ENCODE measurements at places on chromosomes 5 and 9.

DNA sequence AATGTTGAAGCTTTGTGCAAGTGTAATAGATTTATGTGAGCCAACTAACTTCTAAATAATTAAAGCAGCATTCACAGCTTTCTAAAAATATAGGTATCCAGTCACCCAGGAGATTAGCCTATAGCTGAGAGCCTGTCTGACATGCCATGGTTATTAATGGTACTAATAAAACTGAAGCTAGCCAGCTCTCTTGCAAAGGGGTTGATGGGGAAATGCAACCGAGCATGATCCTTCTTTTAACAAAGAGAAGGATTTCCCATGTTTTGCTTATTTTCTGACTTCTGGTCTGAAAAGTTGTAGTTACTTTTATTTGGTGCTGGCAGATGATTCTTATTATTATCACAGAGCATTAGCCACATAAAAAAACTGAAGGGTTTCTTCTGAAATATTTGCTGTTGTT is 488.7 kb upstream of the CYLC2 start:
- no peak for DNase-seq

DNA sequence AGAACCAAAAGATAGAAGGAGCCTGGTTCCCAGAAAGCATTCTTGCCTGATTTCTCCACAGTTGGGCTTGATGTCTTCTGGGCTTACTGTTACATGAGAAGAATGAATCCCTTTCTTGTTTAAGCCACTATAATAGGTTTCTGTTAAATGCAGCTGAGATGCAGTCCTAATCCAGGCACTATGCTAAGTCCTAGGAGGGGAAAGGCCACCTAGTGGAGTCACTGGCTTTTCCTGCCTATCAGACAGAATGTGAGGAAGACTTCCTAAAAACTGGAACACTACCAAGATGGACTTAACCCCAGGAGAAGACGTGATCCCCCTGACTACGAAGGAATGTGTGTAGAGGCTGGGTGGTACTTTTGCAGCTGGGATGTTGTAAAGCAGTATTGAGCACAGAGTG is 34.3 kb upstream of the FSD1L start:
- no peak for DNase-seq

DNA sequence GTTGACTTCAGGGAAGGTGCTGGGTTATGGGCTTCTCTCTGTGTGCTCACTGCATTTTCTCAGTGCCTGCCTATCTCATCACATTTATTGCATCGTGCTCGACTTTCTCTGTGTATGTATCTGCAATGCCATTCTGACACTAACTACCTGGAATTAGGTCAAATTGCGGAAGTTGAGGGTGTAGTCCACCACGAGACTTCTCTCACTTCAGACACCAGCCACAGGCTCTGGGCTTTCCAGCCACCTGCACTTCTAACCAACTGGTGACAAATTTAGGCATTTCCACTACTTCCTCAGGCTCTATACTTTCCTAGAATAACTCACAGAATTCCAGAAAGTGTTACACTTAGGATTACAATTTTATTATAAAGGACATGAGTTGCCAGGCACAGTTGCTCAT is 188.6 kb upstream of the ZNF608 start:
- DNase-seq: no peak

GRCh38 chr9:22508790-22509189 is 62.2 kb downstream of the DMRTA1 start:
- no peak for DNase-seq

- DNase-seq: no peak
These were observed 1076.7 kb downstream of the NR2F1-AS1 start for GRCh38 chr5:92504346-92504745.

GRCh38 chr9:133589454-133590227 is 19.5 kb downstream of the FAM163B start:
- DNase-seq: no peak

DNA sequence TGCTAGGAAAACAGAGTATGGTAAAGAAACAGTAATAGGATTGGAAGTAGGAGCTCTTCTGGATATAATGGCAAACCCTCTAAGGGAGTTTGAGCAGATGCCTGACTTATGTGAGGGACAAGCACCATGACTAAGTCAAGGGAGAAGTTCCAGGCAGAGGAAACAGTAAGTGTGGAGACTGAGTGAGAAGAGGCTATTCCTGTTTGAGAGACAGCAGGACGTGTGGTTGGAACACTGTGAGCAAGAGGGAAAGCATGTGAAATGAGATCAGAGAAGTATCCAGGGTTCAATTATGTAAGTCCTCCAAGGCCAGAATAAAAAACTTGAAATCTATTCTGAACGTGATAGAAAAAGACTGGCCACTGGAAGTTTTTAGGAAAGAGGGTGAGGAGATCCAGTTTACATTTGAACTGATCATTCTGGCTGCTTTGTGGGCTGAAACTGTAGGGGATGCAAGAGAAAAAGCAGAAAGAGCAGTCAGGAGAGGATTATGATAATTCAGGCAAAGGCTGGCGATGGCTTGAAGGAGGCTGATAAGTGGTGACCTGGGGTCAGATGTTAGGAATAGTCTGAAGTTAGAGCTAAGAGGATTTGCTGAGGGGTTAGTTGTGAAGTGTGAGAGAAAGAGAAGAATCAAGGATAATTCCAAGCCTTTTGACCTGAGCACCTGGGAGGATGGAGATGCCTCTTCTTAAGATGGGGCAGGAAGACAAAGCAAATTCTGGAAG is 19.2 kb downstream of the DMAC1 start:
- DNase-seq: no peak

DNA sequence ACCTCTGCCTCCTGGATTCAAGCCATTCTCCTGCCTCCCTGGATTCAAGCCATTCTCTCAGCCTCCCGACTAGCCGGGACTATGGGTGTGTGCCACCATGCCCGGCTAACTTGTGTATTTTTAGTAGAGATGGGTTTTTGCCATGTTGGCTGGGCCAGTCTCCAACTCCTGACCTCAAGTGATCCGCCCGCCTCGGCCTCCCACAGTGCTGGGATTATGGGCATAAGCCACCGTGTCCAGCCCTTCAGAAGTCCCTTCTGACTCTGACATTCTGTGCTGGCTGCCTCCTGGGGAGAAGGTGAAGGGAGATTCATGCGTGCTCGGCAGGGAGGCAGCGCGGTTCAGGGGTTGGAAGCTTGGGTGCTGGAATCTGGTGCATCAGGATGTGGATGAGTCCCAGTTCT is 28.8 kb downstream of the PRRX2 start:
- DNase-seq: no peak

DNA sequence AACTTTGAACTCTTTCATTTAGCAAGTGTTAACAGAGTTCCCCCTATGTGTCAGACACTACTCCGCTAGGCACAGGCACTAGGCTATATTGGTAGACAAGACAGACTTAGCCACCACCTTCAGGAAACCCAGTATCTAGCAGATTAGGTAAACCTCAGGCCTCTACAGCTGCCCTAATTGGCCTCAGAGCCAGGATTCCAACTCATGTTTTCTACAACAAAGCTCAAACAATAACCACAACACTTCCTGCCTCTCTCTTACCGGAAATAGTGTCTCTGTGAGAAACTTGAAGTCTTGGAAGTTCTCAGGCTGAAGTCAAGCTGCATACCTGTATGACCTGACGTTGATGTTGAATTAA is 116.6 kb upstream of the SLC44A1 start:
- peak; percentile 11 for DNase-seq

DNA sequence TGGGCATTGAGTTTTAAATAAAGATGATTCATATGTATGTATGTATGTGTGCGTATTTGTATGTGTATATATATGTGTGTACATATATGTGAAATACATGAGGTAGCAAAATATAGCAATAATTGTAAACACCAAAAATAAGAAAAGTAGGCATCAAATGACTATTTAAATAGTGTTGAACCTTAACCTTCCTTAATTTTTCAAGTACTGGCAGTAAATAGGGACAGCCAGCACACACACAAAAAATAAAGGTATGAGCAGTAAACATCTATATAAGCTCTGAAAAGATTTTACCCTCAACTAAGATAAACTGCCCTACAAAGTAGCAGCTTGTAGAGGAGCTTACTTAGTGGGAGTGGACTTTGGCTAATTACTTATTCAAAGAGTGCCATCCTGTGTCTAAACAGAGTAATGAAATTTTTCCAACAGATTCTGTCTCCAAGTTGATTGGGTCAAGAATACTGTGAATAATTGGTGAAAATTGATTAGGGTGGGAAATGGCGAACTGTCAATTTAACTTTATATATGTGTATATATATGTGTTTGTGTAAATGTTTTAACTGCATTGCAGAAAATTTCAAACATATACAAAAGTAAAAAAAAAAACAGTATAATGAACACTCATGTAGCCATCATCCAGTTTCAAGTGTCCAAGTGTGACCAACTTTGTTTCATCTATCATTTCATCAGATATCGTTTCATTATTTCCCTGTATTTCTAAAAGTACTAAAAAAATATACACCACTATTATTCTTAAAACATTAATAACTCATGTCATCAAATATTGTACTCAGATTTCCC is 2.0 kb upstream of the ADAMTS6 start:
- DNase-seq: no peak

DNA sequence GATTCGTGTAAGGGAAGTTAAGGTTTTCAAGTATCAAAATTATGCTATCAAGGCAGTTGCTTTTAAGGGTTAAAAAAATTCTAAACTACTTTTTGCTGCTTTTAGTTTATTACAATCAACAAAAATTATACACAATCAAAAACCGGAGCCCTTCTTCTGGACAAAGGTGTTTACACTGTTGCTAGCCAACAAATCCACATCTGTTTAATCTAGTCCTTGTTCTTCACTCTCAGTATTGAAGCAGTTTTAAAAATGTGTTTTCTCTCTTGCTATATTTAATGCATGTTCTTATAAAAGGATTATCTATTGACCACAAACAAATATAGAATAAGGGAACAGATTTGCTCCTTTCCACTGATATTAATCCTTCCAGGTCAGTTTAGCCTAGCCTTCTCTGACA is 2.5 kb downstream of the FEM1C start:
- no peak for DNase-seq

DNA sequence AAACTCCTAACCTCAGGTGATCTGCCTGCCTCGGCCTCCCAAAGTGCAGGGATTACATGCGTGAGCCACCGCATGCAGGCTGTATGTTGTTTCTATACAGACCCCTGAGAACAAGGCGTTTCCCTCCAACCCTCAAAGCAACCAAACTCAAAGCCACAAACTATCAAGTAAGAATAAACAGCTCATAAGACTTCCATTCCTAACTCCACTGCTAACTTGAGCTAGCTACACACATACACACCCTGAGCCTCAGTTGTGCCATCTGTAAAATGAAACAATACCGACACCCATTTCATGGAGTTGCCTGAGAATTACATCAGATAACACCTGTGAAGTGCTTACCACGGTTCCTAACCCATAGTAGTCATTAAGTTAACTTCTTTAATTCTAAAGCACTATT is 70.8 kb downstream of the SERINC5 start:
- DNase-seq: no peak

GRCh38 chr9:89010526-89011111 is 19.4 kb downstream of the S1PR3 start:
- DNase-seq: no peak

DNA sequence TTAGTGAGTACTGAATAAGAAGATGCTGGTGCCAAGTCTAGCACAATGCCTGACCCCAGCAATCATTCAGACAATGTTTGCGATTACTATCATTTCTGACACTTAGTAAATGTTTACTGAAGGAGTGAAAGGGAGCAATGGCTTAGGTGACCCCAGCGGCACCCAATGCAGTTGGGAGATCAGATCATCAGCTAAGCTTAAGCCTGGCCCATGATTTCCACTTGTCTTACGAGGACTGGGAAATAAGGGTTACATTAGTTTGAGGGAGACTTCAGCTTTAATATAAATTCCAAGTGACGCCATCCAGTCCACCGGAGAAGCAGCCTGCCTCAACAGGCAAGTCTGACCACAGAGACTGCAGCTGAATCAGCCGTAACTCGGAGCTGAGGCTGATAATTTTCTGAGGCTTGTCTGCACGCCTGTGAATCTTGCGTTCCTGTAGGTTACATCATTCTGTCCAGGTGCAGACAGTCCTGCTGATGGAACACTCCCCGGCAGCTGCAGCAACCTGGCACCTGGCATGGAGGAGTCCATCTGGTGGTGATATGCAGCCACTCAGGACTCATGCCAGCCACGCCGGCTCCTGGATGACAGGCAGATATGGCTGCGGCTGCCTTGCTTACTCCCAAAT is 34.9 kb upstream of the FGF1 start:
- no peak for DNase-seq

DNA sequence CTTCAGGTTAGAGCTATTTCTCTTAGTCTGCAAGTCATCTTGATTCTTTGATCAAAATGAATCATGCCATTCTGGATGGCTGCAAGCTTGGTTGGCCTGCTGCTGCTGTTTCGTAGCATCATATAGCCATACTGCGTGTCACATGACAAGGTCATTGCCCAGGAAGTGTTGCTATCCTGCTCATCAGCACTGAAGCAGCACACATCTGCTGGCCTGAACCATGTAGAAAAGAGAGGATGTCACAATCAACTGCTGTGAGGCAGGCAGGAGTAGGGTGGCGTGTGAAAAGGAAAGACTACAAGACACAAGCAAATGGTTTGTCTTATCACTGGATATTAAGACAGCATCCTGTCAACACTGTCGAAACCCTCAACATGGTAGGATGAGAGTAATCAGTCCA is 376.7 kb upstream of the RORB start:
- no peak for DNase-seq

- DNase-seq: no peak
These were observed 1015.1 kb downstream of the TLE4 start for GRCh38 chr9:80586786-80587330.

GRCh38 chr9:118128313-118128712 is 424.1 kb downstream of the TLR4 start:
- no peak for DNase-seq

DNA sequence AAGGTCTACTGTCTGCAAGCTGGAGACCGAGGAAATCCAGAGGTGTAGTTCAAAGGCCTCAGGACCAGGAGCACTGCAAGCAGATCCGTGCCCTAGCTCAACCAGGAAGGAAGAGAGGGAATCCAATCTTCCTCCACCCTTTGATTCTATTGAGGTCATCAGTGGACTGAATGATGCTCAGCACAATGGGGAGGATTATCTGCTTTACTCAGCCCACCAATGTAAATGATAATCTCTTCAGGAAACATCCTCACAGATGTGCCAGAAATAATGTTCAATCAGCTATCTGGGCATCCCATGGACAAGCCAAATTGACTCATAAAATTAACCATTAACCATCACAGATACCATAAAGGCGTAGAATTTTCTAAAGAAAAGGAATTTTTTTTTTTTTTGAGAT is 92.0 kb downstream of the BASP1 start:
- DNase-seq: no peak

GRCh38 chr5:178688551-178688950 is 41.9 kb downstream of the ZNF354A start:
- DNase-seq: no peak

DNA sequence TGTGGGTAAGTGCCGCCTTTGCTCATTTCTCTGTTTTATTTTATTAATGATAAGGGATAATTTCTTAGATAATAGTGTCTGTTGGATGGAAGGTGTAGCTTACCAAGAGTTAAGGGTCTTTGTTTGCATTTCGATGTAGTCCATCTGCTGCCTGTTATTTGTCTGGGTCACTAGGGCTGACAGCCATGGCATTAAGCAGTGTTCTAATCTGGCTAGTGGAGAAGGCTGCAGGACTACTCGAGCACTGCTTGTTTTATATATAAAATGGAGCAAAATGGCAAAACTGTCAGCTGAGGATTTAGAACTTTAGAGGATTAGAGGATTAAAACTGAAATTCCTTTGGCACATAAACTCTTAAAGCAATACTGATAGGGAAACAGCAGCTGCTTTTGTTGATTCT is 67.5 kb downstream of the C7 start:
- DNase-seq: no peak

- DNase-seq: no peak
These were observed 25.6 kb upstream of the SMARCA2 start for GRCh38 chr9:1989500-1989899.

All from activated gamma-delta T cell treated with anti-CD3 and anti-CD28 coated beads, Interleukin-2, amount 50 U/mL, for 16 hours (primary cell).